Lung (tissue), 17 donors: ENCODE measurements at places on chromosomes 13 and 19. TPM values are rescaled to one million over a fixed set of nuclear protein-coding genes. Genes with fewer than 3 reads are reported as not detected.

GRCh38 chr13:77339408-77339807 is 12.5 kb upstream of the MYCBP2 start:
- no peak for DNase-seq

DNA sequence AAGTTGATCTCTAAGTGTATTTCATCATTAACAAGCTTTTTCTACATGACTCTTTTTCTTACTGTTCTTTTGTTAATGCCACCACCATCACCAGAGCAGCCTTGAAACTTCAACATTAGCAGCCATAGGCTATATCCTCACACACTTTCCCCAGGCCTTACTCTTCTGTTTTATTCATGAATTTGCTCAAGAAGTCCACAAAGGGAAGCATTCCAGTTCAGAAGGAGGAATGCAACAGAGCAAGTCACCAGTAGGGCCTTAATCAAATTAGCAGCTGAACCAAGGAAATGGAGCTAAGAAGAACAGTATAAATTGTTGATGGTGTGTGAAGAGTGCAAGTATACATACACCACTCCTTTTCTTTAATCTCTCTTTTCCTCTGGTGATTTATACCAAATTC is 223.1 kb downstream of the NBEA start:
- no peak for DNase-seq

DNA sequence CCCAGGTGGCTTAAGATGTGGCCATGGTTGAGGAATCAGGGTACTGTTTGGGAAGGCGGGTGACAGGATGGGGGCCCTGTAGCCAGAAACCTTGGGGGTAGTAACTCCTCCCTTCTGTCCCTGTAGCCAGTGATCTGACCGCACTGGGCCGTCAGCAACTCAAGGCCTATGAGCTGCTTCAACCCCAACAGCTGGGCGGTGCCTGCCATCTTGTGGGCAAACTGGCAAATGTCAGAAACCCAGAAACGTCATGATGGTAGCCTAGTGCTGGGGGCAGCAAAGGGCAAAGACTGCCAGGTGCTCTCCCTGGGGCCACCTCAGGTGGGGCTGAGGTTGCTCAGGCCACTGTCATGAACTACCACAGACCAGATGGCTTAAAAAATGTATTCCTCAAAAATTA is 3.5 kb downstream of the COPE start:
- peak; percentile 33 for DNase-seq

FUT2 gene
- total RNA-seq = 0.40 TPM

DNA sequence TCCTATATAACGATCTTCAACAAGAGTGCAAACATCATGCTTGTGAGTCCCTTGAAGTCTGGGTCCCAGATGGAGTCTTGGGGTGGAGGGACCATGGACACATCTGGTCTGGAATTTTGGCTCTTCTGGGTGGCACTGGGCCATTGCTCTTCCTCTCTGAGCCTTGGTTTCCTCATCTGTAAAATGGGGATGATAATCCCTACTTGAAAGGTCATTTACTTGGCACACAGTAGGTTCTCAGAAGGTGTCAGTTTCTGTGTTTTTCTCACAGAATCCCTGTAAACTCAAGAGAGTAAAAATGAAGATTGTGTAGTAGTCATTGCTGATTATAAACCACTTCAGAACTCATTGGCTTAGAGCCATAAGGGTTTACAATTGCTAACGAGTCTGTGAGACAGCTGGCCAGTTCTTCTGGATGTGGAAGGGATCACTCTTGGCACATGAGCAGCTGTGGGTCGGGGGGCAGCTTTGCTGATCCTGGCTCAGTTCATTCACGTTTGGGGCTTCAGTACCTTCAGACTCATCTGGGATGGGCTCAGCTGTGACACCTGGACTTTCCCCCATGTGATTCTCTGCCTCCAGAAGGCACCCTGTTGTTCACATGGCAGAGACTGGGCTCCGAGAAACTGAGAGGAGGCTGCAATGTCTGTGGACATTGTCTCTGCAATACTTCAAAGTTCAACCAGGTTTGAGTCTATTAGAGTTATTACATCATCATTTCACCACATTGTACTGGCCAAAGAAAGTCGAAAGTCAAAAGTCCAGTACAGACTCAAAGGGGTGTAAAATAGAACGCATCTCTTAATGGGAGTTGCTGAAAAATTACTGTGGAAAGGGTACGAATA is 7.8 kb downstream of the CYP4F12 start:
- peak; percentile 28 for DNase-seq

DNA sequence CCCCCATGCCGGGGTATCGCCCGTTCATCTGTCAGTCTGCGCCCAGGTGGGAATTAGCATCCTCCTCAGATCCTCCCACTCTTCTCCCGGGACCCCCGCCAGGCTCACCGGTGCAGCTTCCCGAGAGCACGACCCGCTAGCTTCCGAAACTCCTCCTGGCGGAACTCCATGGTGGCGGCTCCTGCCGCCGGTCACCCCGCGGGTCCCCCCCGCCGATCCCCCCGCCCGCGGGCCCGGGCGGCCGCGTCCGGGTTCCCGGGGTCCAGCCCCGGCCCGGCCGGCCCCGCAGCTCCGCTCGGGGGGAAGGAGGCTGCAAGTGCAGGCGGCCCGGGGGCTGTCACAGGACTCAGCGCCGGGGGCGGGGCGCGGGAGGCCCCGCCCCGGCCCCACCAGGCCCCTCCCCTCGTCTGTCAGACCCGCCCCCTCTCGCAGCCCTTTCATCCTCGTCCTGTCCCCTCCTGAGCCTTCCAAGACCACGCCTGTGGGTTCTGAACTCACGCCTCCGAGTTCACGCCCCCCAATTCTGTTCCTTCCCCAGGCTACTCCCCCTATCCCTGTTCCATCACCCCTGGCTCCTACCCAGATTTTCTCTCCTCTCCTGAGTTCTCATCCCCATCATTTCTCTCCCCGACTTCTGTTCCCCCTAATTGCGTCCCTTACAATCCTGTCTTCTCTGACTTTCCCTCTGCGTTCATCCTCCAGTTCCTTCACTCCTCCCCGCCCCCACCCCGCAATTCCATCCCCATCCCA is at the start of gene SLC17A7:
Gene SLC17A7, minus strand, starts transcription at position 318 of the 750 bp plus-strand sequence. Its CDS starts 148 bp downstream, at position 170.
- DNase-seq = no peak

SPRY2 gene
- total RNA-seq = 49.8 TPM

- peak; percentile 30 for DNase-seq
Observed at GRCh38 chr13:79724348-79725103, 243.6 kb downstream of the NDFIP2 start.

DNA sequence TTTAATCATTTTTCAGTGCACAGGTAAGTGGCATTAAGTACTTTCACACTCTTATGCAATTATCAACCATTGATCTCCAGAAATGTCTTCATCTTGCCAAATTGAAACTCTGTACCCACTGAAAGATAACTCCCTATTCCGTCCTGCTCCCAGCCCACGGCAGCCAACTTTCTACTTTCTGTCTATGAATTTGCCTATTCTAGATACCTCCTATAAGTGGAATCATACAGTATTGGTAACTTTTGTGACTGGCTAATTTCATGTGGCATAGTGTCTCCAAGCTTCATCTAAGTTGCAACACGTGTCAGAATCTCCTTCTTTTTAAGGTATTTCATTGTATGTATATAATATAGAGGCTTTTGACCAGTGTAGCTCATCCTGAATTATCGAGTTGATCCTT is 5.7 kb upstream of the CEACAM18 start:
- DNase-seq = no peak
